Putamen (tissue), 1 donor: ENCODE measurements at places on chromosomes 5 and 9.

DNA sequence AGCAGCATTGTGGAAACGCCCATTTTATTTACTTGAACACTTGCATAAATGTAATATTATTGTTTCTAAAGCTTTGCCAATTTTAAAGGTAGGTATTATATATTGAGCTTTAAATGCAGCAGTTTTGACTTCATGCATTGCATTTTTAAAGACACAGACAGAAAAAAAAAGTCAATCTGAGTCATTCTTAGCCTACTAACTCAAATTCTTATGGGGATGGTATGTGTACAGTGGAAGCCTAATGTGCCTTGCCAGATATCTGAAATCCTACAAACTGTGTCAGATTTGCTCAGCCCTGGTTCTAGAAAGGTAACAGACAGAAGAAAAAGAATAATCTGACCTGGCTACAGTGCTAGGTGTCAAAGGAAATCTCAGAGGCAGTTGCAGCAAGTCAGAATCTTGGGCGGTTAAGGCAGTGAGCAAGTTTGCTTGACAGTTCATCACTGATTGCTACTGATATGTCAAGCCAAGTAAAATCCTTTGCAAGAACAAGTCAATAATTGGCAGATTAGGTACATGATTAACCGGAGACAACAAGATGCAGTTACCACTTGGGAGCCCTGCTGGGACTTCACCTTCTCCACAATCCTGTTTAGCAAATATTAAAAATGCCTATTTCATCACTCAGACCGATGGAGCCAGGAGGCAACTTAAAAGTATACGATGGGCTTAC, 224.8 kb upstream of the WWC1 start:
- DNase-seq, result no peak

GRCh38 chr9:32728181-32728580, 55.2 kb upstream of the TMEM215 start:
- no peak for DNase-seq

GRCh38 chr9:2269778-2270177, 254.6 kb downstream of the SMARCA2 start:
- DNase-seq, result no peak

DNA sequence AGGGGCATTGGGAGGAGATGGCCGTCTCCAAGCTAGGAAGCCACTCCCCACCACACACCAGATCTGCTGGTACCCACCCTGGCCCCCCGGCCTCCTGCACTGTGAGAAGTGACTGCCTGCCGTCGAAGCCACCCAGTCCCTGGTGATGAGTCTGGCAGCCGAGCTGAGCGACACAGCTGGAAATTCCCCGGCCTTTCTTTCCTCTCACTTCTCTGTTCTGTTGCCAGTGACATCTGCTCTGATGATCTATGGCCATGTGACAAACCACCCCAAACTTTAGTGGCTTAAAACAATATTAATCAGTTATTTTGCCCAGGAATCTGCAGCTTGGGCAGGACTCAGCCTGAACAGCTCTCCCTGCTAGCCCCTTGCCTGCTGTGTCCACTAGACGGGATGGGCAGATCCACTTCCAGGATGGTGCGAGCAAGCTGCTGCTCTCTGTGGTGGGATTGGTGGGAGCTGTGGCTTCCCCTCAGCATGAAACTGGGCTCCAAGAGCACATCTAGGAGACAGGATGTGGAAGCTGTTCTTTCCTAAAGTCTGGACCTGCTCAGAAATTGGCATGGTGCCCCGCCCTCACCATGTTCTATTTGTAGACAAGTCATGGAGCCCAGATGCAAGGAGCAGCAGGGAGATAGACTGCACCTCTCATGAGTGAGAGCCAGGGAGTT, 211.2 kb downstream of the GADD45G start:
- DNase-seq, result peak; percentile 28

GRCh38 chr5:176391999-176392398, 3.4 kb downstream of the HIGD2A start:
- no peak for DNase-seq

GRCh38 chr5:132225165-132226032, 2.3 kb downstream of the P4HA2 start:
- DNase-seq, result peak; percentile 55

GRCh38 chr9:123590499-123590898, 234.5 kb downstream of the CRB2 start:
- DNase-seq, result no peak

DNA sequence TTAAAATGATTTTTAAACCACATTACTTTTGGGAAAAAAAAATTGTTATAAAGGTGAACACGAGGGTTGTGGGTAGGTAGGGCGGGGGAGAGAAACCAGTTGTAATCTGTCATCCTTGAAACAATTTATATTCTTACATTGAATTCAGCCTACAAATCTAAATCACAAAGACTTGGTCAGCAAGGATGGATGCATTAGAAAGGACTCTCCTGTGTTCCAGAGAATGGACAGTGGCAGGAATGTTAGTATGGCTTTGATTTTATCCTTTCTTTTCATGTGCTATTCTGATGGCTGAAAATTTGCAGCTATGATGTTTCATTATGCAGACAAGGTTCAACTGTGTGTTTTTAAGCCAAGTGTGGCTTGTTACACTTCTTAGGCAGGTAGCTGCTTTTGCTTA, 234.7 kb downstream of the SLF1 start:
- DNase-seq, result no peak

- DNase-seq, result no peak
Measured at GRCh38 chr5:139027150-139027549, 152.0 kb upstream of the LRRTM2 start.

DNA sequence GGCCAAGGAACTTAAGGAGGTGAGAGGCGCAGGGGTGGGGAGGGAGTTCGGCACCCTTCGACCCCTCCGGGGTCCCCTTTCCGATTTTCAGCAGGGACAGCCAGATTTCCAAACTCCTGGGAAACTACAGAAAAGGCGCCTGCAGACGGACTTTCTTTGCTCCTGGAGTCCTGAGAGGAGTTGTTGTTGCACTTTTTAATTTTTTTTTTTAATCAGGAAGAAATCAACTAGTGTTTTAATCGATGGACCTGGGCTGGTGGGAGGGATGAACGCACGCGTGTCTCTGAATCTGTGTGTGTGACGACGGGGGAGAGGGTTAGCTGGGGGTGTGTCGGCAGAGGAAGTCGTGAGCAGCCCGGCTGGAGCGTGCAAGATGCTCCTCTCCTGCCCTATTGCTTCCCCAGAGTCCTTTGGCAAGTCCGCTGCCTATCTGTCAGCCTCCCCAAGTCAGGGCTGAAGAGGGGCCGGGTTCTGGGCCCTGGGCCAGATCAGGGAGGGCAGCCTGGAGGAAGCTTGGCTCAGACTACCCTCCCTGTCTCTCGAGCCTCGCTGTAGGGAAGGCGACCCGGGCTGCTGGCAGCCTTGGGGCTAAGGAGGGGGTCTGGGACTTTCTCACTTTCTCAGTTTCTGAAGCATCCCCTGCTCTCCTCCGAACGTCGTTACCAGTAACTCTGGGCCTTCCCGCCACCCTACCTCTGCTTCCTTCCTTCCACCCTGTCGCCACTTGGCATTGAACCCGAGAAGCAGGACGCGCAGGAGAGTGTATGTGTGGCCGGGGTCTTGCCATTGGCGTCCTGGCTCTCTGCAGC, 731 bp downstream of the PRR16 start:
- DNase-seq, result peak; percentile 21

GRCh38 chr5:135517631-135518030, 18.1 kb downstream of the NEUROG1 start:
- DNase-seq, result no peak

GRCh38 chr9:121246821-121247561, 21.0 kb upstream of the GSN start:
- no peak for DNase-seq

- no peak for DNase-seq
Measured at GRCh38 chr5:125525356-125525755, 778.9 kb upstream of the ZNF608 start.

- DNase-seq, result peak; percentile 2
Measured at GRCh38 chr5:63211448-63212132, 633.0 kb downstream of the LRRC70 start.

GRCh38 chr9:72772661-72773060, 180.2 kb downstream of the ALDH1A1 start:
- DNase-seq, result no peak

DNA sequence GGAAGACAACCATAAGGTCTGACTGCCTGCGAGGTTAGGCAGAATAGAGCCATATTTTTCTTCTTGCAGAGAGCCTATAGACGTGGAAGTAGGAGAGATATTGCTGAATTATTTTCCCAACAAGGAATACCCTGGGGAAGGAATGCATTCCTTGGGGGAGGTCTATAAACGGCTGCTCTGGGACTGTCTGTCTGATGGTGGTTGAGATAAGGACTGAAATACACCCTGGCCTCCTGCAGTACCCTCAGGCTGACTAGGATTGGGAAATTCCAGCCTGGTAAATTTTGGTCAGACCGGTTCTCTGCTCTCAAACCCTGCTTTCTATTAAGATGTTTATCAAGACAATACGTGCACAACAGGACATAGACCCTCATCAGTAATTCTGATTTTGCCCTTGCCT, 617.5 kb upstream of the GRIN3A start:
- no peak for DNase-seq

- no peak for DNase-seq
Measured at GRCh38 chr5:150065346-150065745, 21.0 kb downstream of the CSF1R start.

DNA sequence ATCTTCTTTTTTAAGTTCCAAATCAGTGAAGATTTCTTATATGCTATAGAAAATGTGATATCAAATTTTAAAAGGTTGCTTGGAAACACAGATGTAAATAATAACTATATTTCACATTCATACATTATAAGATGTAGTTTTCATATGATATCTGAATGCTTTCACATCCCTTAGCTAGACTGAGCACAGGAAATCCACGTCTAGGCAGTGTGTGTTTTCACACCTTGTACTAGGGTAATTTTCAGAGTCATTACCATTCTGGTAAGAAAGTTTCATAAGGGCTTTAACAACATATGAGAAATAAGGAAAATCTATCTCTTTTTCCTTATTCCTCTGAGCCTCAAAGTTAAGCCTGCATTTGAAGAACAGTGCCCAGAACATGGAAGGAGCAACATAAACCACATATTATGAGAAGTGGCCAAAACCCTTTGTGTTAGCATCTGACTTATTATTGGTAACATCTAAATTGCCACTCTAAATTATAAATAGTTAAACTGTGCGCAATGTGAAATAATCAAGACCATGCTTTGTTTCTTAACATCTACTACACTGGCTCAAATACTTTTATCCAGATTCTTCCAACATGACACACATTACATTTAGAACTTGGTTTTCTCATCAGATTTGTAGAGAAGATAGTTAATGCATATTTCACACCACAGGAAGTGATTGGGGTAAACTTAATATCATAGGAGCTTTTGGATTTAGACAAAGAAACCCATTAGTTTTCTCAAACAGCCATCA, 113.3 kb downstream of the PPP2R2B start:
- no peak for DNase-seq

- no peak for DNase-seq
Measured at GRCh38 chr5:154791535-154791934, 36.4 kb downstream of the LARP1 start.

DNA sequence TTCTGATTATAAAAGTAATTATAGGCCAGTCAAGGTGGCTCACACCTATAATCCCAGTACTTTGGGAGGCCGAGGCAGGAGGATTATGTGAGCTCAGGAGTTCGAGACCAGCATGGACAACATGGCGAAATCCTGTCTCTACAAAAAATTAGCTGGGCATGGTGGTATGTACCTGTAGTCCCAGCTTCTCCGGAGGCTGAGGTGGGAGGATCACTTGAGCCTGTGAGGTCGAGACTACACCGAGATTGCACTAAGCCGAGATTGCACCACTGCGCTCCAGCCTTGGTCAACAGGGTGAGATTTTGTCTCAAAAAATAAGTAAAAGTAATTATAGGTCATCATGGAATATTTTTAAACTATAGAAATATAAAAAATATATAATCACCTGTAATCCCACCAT, 18.1 kb downstream of the IRF1 start:
- no peak for DNase-seq

GRCh38 chr9:127250896-127251391, 13.6 kb upstream of the GARNL3 start:
- DNase-seq, result no peak

DNA sequence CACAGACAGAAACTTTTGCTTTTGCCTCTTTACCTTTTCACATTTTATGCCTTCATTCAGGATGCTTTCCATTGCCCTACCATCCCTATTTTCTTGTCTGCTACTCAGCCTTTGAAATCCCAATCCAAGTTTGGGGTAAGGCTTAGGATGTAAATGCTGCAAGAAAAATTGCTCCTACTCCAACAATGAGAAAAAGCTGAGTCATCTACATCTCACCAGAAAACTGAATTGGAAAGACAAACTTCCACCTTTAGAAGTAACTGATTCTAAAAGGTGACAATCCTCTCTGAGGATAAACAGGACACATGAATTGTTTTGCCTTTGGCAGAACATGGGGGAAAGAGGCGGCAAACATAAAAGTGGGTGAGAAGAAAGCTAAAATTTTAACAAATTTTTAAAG, 295.6 kb downstream of the NR2F1-AS1 start:
- DNase-seq, result no peak

DNA sequence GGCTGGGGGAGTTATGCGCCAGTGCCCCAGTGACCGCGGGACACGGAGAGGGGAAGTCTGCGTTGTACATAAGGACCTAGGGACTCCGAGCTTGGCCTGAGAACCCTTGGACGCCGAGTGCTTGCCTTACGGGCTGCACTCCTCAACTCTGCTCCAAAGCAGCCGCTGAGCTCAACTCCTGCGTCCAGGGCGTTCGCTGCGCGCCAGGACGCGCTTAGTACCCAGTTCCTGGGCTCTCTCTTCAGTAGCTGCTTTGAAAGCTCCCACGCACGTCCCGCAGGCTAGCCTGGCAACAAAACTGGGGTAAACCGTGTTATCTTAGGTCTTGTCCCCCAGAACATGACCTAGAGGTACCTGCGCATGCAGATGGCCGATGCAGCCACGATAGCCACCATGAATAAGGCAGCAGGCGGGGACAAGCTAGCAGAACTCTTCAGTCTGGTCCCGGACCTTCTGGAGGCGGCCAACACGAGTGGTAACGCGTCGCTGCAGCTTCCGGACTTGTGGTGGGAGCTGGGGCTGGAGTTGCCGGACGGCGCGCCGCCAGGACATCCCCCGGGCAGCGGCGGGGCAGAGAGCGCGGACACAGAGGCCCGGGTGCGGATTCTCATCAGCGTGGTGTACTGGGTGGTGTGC, at the start of gene RXFP3:
Gene RXFP3 (plus strand): TSS at position 6 of the 636 bp plus-strand sequence. CDS start 355 bp downstream, at position 361.
- DNase-seq, result no peak

- DNase-seq, result no peak
Measured at GRCh38 chr5:54804521-54804920, 180.9 kb downstream of the ESM1 start.

- no peak for DNase-seq
Measured at GRCh38 chr5:43642428-43642827, 39.4 kb downstream of the NNT start.

GRCh38 chr5:56964173-56964572, 12.2 kb upstream of the MIER3 start:
- DNase-seq, result no peak
